ENCODE measurements at places on chromosomes 3 and 15.

GRCh38 chr15:93826790-93827189 lies 404.6 kb upstream of the MCTP2 start:
- DNase-seq: no peak

DNA sequence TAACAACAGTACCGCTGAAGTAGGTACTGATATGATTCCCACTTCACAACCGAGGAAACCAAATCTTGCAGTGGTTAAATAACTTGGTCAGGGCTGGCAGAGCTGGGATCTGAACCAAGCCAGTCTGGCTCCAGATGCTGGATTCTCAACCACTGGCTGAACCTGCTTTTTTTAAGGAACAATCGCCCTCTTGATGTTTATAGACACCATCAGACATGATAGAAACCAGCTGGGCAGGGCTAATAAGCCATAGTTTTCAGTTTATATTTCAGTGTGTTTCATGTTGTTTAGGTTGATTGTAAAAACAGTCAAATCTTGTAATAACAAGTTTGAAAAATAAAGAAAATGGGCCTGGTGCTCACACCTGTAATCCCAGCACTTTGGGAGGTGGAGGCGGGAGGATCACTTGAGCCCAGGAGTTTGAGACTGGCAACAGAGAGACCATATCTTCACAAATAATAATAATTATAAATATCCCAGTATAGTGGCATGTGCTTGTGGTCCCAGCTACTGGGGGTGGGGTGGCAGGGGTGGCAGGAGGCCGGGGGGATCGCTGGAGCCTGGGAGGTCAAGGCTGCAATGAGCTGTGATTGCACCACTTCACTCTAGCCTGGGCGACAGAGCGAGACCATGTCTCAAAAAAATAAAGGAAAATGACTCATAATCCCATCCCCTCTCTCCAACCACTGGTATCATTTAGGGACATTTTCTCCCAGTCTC lies 36.7 kb downstream of the XYLB start:
- DNase-seq: no peak

GRCh38 chr3:160052385-160053047 lies 63.9 kb downstream of the IL12A start:
- no peak for DNase-seq

- DNase-seq: no peak
Measured at GRCh38 chr15:40032125-40032839, 6.7 kb downstream of the SRP14 start.

GRCh38 chr3:136135039-136135802 lies 60.9 kb downstream of the MSL2 start:
- no peak for DNase-seq

DNA sequence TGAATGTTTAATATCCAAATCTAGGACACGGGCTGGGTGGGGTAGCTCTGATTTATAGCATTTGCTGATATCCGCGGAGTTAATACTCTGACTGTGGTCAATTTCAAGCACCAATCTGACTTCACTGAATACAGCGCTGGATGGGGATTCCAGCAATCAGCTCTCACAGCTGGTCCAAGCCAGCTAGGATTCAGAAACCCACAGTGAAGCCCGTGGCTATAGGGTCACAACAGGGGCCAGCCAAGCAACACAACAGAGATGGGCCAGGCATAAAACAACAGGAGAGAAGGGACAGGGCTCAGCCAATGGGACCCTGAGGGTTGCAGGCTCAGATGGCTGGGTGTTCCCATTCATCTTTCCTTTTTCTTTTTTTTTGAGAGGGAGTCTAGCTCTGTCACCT lies 5.4 kb upstream of the LMAN1L start:
- DNase-seq: no peak

DNA sequence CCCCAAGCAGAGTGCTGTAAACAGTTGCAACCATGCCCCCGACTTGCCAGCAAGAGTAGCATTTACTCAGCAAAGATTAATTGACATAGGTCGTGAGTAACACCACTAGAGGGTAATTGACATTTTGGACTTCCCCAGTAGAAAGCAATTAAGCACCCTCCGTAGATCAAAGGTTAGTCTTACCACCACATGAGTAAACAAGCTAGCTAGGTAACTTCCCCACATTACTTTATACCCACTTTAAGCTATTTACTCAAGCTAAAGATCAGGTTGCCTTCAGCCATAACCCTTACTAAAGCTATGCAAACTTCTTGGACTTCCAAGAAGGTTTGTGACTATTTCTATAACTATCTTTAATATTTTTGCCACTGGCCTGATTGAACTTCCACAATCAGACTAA lies 1072.7 kb downstream of the OTOL1 start:
- no peak for DNase-seq

GRCh38 chr15:85837011-85837433 lies 42.3 kb upstream of the KLHL25 start:
- DNase-seq: no peak

- no peak for DNase-seq
Measured at GRCh38 chr3:12143949-12144504, 14.7 kb downstream of the TIMP4 start.

- peak; percentile 74 for DNase-seq
Measured at GRCh38 chr15:64686130-64686735, 89.2 kb downstream of the RBPMS2 start.

DNA sequence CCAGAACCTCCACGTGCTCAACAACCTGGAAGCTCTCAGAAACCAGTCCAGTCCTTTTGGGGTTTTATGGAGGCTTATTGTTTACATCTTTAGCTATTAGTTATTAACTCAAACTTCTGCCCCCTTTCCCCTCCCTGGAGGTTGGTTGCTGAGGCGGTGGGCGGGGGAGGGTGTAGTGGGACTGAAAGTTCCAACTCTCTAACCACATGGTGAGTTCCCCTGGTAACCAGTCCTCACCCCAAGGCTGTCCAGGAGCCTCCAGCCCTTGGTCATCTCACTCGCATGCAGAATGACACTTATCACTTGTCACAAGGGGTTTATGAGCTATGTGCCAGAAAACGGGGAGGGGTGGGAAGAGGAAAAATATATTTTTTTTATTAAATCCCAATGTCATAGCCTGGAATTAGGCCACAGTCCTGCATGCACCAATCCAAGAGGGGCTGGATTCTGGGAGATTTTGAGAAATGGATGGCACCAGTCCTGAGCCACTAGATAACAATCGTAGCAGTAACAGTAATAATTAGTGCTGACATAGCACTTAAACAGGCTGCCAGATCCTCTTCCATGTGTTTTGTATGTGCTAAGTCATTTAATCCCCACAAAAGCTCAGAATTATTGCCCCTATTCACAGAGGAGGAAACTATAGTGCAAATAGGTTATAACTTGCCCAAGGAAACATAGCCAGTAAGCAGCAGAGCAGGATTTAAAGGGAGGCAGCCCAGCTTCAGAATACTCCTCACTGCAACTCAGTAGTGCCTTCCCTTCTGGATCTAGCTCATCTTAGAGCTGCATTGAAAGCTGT lies 85.7 kb downstream of the CRYGS start:
- no peak for DNase-seq

- no peak for DNase-seq
Measured at GRCh38 chr3:20105513-20106280, 65.5 kb downstream of the KAT2B start.

DNA sequence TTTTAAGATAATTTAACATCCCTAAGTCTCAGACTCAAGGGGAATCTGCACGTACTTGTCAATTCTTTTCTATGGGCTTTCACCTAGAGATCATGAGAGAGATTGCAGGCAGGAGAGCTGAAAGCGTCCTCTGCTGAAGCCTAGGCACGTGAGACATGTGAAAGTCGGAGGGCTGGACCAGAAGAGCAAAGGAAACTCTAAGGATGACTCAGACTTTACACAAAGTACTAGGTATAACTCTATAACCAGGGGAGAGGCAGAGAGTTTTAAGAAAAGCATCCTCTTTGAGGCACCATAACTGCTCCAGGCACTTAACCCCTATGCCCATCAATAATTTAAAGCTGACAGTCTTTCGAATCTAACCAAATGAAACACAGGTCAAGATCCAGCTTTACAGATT lies 436.6 kb downstream of the VGLL3 start:
- no peak for DNase-seq

DNA sequence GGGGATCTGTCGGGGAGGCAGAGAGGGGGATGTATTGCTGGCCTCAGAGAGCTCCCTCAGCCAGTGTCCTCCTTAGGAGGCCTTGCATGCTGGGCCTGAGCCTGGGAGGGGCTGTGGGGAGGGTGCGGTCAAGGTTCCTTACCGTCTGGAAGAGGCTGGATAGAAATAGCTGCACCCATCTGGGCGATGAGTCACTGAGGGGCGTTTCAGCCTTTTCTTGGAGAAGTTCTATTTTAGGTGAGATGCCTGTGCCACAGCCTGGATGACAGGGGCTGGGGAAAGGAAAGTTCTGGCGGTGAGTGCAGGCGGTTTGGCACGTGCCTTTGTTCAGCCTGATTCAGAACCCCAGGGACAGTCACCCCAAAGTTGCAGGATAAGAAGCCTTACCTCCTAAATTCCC lies 35.7 kb upstream of the APEH start:
- DNase-seq: no peak

- DNase-seq: no peak
Measured at GRCh38 chr3:42678447-42678846, 6.9 kb upstream of the KLHL40 start.

DNA sequence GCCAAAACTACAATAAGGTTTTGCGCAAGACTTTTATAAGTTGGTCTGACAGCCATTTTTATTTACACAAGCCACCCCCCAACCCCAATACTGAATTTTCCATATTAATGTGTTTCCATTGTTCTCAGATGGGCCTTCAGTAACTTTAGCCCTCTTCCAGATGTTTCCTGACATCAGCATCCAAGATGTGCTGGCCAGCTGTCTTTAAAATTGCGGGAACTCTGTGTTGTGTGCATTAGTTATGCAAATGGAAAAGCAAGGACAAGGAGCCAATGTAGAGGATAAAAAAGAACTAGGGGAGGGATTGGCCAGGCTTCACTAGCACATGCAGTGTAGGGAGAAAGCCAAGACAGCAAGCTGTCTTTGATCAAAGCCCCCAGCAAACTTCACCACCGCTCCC lies 45.4 kb downstream of the COMMD2 start:
- DNase-seq: no peak

GRCh38 chr3:64174328-64174727 lies 50.9 kb downstream of the PRICKLE2 start:
- no peak for DNase-seq

DNA sequence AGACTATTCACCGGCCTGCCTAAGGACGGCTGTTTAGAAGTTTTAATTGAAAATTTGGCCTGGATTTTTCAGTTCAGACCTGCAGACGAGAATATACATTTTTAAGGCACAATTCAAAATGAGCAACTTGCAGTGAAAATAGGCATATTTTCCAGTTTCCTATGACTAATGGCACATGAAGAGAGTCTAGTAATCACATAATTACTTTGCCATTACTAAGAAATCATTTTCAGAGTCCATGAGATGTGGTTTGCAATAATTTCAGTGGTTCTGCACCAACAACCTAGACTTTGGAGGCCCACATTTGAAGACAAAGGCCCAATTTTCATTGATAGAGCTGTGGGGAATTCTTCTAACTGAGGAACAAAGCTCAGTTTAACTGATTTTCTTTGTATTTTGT lies 205.3 kb downstream of the SOX2 start:
- no peak for DNase-seq

DNA sequence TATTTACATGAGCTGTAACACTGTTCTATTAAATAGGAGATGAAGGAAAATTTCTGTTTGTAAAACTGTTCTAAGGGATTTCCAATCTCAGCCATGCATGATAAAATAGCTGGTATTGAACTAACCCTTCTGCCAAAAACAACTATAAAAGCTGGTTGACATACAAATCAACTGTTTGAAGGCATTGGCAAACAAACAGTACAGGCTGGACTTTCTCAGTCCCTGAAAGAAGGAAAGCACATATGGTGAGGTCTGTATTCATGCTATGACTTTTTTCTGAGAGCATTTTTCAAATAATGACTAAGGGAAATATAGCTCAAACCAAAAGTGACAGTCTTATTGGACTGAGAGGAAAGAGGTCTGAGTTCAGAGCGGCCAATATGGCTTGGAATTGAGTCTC lies 117.0 kb upstream of the CCDC54 start:
- no peak for DNase-seq

- no peak for DNase-seq
Measured at GRCh38 chr3:135987661-135988060, 22.1 kb downstream of the PPP2R3A start.

GRCh38 chr15:48644467-48644826 lies 1.1 kb downstream of the FBN1 start:
- no peak for DNase-seq

- peak; percentile 15 for DNase-seq
Measured at GRCh38 chr3:170132335-170132734, 49.2 kb downstream of the PHC3 start.

- no peak for DNase-seq
Measured at GRCh38 chr15:98800437-98801233, 152.3 kb downstream of the IGF1R start.

GRCh38 chr15:72911626-72912025 lies 128.1 kb upstream of the ADPGK start:
- DNase-seq: no peak

DNA sequence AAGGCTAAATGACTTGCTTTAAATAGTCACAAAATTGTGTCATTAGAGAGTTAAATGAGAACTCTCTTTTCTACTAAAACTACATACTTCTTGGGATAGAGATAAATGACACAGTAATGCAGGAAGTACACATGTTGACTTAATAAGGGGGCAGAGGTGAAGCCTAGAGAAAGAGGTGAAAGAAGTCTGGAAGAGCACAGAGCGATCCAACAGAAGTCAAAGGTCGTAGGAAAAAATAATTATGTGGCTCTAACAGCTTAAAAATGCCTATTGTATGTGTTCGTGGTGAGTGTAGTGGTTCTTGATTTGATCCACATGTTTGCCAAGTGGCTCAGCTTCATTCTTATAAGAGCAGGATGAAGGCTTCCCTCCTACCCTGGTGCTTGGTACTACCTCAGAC lies 61.7 kb downstream of the TMEM212 start:
- DNase-seq: no peak

DNA sequence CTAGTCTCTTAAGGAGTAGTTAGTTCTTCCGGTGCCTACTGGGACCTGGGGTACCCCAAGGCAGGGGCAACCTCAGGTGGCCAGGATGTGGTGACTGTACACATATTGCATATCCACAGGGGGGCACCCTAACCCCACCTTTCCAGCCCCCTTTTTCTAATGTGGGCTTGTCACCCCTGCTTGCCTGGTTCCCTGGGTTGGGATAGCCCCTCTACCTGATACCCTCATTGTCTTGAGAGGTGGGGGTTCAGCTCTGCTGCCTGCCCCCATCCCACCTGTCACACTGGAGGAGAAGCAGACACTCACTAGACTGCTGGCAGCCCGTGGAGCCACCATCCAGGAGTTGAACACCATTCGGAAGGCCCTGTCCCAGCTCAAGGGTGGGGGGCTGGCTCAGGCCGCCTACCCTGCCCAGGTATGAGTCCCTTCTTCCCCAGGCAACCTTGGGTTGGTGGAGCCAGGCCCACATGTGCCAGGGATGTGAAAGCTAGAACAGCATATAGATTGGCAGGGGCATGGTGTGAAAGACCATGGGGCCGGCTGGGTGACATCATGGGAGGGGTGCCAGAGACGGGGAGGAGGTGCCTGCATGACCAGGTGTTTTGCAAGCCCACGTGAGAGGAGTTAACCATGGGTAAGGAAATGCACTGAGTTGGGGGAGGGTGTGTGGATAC lies 4.0 kb downstream of the GLYCTK start:
- peak; percentile 67 for DNase-seq

GRCh38 chr15:88191812-88192165 lies 64.8 kb downstream of the NTRK3 start:
- DNase-seq: no peak

Measured in natural killer cell (primary cell).